ENCODE measurements at places on chromosomes 4 and X. TPM values are rescaled to one million over a fixed set of nuclear protein-coding genes. Genes with fewer than 3 reads are reported as not detected.

The TRAM1L1 gene
- total RNA-seq = not detected

The FAM9C gene
- total RNA-seq = not detected

The DIPK2B gene
- total RNA-seq = not detected

The GJB1 gene
- not detected for total RNA-seq

The CT45A3 gene
- total RNA-seq = not detected
